ENCODE measurements at places on chromosomes 6 and 20.

DNA sequence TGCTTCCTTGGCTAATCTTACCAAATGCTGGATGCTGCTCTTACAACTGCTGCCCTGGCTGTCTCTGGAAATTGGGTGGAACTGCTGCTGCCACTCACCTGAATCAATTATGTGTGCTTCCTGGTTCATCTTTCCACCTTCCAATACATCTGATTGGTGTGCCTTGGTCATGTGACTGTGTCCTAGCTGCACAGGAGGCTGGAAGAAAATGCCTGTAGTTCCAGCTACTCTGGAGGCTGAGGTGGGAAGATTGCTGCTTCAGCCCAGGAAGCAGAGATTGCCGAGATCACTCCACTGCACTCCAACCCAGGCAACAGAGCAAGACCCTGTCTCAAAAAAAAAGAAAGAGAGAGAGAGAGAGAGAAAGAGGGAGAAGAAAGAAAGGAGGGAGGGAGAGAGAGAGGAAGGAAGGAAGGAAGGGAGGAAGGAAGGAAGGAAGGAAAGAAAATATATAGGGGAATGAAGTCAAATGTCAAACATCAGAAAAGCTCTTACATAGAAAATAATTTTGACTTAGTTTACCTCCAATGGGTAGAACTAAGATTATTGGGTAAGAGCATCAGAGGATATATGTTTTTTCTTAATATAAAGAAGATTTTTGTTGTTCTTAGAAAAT, 14.1 kb upstream of the PPARD start:
- no peak for DNase-seq

DNA sequence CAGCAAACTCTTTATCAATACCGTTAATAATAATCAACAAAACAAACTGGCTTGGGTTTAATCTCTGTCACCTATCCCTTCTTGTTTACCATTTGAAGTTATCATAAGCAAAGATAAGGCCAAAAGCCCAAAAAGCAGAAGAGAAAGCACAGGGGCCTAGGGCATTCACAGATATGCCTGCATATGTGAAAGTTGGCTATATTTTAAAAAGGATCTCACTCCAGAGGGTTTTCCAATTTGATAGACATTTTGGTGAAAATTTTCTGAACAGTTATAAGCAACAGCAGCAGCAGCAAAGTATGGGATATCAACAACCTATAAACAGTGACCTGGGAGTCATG, 101.1 kb downstream of the ATXN1 start:
- no peak for DNase-seq

- DNase-seq: no peak
Measured at GRCh38 chr20:7523288-7523687, 417.0 kb downstream of the HAO1 start.

DNA sequence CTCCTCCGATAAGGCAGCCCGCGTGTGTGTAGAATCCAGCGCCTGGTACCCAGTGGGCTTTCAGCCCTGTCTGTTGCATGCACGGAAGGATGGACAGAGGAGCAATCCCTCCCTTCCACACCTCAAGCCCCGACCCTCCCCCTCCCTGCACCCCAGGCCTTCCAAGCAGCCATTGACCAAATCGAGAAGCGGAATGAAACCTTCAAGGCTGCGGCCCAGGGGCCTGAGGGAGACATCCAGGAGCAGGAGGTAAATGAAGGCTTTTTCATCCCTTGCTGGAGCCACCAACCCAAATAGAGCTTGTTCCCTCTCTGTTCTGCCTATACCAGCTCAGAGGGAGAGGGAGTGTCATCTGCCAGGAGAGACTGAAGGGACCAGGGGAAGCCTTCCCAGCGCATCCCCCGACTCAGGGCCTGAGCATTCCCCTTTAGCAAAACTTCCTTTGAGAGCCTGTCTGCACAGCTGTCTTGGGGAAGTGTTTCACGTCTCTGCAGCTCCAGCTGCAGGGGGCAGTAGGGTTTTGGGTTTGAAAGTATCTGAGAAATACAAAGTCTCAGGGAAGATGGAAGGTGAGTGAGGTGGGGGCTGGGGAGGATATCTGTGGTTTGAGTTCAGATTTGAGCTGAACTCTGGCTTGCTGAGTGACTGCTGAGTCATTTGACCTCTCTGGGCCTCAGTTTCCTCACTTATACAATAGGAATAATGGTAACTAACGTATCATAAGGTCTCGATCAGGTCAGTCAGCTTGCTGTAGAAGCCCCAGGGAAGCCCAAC, 16.1 kb downstream of the FGD2 start:
- DNase-seq: peak; percentile 54

DNA sequence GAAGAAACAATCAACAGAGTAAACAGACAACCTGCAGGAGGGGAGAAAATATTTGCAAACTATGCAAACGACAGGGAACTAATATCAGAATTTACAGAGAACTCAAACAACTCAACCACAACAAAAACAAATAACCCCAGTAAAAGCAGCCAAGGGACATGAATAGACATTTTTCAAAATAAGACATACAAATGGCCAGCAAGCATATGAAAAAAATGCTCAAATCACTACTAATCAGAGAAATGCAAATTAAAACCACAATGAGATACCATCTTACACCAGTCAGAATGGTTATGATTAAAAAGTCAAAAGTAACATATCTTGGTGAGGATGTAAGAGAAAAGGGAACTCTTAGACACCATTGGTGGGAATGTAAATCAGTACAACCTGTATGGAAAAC, 215.0 kb downstream of the THBS2 start:
- DNase-seq: no peak

DNA sequence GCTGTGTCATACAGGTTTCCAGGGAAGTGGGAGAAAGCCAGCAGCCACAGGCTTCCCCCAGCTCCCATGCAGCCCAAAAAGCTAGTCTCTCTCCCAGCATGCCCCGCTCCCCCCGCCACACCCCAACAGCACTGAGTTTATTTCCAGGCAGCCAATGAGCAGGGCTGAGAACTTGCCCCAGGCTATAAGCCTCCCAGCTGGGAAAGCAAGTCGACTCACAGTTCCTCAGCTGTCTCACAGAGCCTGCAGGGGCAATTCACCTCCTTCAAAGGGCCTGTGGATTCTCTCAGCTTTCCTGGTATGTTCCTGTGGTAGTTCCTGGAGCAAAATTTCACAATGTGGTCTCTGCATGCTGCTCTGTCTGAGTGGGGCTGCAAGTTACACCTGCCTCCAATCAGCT, 34.2 kb downstream of the PAX1 start:
- no peak for DNase-seq

DNA sequence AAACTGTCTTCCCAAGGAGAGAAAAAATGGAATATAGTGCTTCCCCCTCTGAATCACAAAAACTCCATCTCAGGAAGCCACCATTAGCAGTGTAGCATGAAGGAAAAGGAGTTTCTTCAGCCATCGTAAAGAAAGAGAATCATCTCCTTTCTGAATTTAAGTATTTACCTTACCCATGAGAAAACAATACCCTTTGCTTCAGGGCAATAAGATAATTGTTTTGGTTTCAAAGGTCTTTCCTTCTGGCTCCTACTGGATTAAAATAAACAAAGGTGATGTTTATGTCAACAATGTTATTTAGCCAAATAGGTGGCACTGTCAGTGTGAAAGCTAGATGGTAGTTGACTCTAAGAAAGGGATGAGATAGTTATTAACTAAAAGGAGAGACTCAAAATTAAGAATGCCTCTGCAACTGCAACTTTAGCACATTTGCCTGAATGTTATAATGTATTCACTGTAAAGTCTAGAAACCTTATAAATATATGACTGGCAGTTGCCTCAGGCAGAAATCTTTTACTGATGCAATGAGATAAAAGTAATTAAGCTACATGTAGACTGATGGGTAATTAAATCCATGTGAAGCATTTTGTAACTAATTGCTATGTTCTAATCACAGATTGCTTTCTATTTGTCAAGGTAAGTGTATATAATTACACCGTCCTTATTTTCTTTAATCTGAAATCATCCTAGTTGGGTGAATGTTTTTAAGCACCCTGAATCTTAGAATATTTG, 399.0 kb downstream of the CDKAL1 start:
- no peak for DNase-seq

DNA sequence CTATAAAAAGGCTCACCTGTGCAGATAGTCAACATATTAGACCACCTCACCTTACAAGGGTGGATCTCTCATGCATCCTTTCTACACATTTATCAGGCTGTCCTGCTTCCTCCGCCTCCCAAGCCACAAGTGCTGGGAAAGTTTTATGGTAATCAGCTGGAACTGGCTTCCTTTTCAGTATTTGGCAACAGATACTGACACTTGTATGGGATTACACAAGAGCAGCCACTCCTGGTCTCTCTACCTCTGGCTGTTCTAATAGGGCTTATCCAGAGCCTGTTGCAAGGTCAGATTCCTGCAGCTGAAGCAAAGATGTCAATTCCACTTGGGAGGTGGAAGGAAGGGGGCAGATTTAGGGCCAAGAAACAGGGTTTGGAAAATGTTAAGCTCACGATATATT, 503 bp upstream of the GPLD1 start:
- DNase-seq: no peak

- DNase-seq: no peak
Measured at GRCh38 chr6:141326925-141327324, 805.8 kb upstream of the GJE1 start.

DNA sequence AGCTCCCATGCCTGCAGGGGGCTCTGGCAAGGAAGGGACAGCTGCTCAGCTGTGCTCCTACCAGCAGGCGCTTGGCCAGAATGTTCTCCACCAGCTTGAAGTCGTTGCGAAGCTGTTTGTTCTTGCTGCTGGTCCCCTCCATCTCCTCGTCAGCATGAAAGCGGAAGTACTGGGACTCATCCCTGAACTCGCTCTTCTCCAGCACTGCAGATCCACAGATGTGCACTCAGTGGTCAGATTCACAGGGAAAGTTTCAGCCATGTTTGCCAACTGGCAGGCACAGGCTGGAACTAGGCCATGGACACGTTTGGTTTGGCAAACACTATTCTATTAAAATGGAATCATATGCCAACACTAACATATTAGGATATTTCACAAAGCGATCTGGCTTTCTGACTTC, 167.9 kb downstream of the PREX1 start:
- DNase-seq: no peak

DNA sequence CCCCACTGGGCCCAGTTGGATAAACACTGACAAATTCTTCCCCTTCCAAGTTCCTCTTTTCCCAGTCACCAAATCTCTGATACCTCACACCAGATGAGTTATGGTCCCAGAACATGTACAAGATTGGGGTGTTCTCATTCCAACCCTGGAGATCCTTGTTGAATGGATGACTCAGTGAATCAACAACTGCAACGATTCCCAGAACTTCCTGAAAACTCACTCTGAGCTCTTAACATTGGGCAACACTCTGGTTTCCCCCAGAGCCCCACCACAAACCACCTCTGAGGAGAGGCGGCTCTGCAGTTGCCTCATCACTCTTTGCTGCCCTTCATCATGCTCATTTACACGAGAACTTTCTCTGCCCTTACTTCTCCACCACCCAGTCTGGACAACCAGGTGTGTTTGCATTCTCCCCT, 115.2 kb downstream of the MRPL14 start:
- DNase-seq: no peak

- DNase-seq: no peak
Measured at GRCh38 chr6:111105578-111105977, 18.3 kb downstream of the SLC16A10 start.

GRCh38 chr6:2440516-2440915, 195.1 kb upstream of the GMDS start:
- no peak for DNase-seq

GRCh38 chr6:96562886-96563285, at the start of gene FHL5:
Gene FHL5 (plus strand): TSS chr6:96563128. CDS start chr6:96603614, 40,486 bp downstream.
- DNase-seq: no peak

GRCh38 chr6:170031684-170032121, 259.2 kb downstream of the DLL1 start:
- no peak for DNase-seq

Measured in stimulated activated CD4-positive, alpha-beta T cell treated with anti-CD3 and anti-CD28 coated beads, Interleukin-1b, Interleukin-23, amount 100 ng/mL, for 1 hour (primary cell).